ENCODE measurements at places on chromosomes 2 and 18.

GRCh38 chr2:62010632-62011256, 105.3 kb downstream of the COMMD1 start:
- DNase-seq: no peak

GRCh38 chr18:31652877-31653276, 31.5 kb downstream of the B4GALT6 start:
- no peak for DNase-seq

DNA sequence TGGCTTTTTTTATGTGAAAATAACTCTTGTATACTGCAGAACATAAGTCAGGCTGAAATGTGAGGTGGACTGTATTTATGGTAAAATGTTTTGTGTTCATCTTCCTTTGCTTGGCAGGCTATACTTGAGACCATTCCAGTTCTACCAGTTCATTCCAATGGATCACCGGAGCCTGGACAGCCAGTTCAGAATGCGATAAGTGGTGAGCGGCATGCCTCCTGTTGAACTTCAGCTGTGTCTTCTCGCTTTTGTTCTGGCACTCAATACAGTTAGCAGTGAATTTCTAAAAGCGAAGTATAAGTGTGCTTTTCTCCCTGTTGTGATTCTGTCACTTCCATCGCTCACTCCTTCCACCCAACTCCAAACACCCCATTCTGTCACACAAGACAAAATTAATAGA, 138.5 kb downstream of the ARHGAP28 start:
- no peak for DNase-seq

DNA sequence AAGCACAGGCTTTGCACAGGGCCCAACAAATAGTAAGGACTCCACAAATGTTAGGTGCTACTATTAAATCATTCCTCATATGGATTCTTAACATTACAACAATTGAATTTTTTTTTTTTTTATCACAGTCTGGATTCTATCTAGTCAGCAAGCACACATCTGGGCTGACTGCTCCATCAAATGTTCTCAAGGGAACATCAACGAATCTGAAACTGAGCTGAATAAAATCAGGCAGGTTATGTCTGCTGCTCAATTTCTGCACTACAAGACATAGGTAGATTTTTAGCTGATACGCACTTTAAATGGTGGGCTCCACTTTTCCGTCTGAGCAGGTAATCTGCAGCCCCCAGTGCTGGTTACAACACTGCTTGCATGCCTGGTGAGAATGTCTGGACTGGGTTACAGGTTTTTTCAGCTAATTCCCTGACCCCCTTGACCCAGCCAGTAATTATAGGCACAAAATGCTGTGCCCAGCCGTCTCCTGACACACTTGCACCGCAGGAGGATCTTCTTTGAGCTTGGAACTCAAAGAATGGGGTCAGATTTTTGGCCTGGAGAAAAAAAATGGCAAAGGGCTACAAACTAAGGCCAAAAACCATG, 44.6 kb downstream of the ADD2 start:
- DNase-seq: no peak

- no peak for DNase-seq
Observed at GRCh38 chr2:212619954-212620353, 81.4 kb upstream of the ERBB4 start.

GRCh38 chr2:75952173-75952572, 241.5 kb upstream of the GCFC2 start:
- DNase-seq: no peak

- no peak for DNase-seq
Observed at GRCh38 chr2:235270291-235270690, 223.6 kb upstream of the AGAP1 start.

GRCh38 chr2:53490659-53491058, 276.9 kb upstream of the CHAC2 start:
- DNase-seq: no peak

DNA sequence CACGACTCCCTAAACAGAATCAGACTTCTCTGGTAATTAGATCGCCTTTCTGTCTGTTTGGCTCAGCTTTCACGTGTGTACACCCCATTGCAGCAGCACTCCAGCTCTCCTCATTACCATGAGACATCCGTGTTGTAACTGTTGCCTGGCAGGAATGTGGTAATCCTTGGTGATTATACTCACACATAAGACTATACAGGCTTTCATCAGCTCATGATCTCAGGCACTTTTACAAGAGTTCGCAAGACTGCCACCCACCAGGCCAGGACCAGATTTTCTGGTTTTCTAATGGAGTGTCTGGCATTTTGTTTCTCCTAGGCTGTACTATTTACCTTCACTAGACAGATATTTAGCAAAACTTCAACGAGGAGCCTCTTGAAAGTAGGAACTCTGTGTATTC, 50.2 kb downstream of the ACVR1 start:
- no peak for DNase-seq

- no peak for DNase-seq
Observed at GRCh38 chr18:75249175-75249518, 38.5 kb downstream of the TSHZ1 start.

GRCh38 chr18:2746274-2746673, 90.7 kb downstream of the SMCHD1 start:
- no peak for DNase-seq

GRCh38 chr2:27537287-27537686, 40.6 kb downstream of the GCKR start:
- DNase-seq: no peak

DNA sequence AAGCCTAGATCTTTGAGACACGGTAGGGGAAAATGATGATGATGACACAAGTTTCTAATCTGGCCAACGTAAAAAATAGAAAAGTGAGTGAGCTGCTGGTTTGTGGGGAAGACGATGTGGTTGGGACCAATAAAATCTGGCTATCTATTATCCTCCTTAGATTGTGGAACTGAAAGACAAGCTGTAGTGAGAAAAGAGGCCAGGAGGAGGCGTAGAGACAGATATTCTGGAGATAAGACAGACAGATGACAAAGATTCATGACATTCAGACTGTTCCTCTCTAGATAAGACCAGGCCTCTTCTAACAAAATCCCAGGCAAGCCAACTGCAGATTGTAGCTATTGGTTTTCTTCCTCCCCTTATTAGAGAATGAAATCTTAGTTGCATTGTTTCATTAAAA, 376.3 kb upstream of the UBE2E3 start:
- no peak for DNase-seq

DNA sequence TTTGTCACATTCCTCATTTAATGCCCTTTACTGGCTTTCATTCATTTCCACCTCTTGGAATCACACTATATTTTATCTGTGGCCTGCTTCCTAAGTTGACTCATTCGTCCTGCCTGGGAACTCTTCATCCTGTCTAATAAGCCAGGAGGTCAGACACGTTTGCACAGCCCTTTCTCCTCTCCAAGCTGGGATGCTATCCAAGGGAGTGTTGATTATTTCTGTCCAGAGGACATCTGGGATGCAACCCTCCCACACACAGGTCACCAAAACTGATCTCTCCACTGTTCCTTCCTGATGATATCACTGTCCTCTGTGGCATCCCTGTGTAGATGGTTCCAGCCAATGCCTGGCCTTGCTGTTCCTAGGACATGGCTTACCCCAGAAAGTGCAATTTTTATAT, 79.8 kb upstream of the NOSTRIN start:
- DNase-seq: no peak

DNA sequence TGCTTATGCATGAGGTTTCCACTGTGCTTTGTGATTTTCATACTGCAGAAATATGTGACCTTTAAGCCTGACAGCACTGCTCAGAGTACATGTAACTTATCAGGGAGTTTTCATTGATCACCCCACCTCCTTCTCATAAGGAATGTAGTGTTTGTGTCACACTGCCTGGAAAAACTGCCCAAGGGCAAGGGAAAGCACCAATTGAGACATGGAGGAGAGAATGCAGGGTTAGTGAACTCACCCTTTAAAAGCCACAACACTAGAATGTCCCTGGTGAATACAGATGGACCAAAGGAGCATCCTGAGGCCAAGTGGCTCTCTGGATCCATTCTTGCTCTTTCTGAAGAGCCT, 147.2 kb upstream of the SPATS2L start:
- DNase-seq: no peak

DNA sequence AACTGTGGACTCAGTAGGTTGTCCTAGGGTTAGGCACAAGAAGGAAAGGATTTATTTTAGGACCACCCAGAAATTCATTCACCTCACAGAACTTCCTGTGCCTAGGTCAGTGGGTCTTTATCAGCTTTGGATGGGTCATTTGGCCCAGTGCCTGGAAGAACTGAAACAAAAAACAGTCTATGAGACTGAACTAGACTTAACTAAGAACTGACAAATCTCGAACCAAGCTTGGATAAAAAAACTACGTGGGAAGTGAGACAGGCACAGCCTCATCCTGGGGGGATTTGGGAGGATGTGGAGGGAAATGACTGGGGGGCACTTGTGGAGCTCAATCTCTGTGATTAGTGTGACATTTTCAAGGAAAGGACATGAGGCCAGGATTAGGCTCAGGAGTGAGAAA, 2.3 kb upstream of the OST4 start:
- no peak for DNase-seq

GRCh38 chr2:9378433-9379390, 44.6 kb downstream of the ITGB1BP1 start:
- no peak for DNase-seq

DNA sequence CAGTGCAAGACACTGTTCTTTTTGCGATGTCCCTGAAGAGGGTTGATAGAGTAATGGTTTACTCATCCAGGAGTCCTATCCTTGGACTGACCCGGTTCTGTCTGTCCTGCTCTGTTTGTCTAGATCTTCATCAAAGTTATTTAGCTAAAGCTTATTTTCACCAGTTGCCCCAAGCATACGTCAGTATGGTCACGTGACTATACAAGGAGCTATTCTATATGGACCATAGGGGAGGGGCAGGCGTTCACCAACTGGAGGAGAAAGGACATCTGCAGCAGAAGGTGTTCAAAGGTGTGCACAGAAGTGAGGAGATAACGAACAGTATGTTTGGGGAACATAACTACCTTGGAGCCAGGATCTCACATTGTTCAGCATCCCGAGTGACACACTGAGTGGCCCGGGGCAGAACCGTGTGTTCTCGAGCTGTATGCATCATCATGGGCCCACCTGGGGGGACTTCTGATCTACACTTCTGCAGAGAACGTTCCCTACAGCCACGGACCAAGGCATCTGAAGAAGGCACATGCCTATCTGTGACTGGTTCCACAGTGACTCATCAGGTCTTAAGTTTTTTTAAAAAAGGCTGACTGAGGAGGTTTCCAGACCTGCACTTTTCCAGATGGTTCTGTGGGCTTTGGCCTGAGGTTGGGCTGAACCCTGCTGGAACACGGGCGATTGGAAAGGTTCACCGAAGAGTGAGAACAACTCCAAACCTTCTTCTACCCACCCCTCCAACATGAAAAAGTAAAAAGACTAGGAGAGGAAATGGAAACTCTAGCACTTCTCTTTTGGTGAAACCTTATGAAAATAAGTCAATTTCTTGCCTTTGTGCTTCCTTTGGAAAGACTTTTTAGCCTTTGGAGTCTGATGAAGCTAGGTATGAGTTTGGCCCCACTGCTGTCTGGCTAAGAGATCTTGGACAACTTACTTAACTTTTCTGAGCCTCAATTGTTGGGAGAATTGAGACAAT, 68.6 kb upstream of the YWHAQ start:
- no peak for DNase-seq

DNA sequence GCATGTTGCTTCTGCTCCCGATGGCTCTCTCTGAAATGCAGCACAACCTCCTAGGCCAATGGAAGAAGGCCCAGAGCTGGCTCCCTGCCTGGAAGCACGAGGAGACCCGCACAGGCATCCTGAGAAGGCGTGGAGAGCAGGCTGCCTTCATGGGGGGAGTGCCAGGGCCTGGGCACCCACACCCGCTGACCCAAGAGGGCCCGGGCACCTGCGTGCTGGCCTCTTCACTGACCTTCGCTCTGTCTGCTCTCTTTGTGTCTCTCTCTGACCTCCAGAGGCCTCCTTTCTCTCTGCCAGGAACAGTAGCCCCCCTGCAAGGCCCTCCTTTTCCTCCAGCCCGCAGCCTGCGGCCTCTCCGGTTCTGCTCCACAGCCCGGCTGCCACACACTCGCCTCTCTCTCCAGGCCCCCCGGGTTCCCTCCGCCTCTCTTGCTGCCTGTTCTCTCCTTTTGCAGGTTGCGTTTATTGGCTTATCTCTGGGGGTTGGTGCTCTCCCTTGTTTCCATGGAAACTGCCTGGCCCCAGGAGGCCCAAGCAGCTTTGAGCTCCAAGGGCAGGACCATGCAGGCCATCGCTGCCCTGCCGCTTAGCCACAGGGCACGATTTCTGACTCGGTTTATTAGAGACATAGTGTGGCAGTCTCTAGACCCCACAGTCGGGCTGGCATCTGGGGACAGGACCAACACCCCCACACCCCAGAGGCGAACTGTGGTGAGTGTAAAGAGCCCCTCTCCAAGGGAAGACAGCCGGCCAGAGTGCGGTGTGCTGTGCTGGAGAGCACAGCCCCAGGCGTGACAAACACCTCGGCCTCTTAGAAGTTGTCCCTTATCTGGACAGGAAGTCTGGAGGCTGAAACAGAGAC, 1.7 kb downstream of the MZT2B start:
- DNase-seq: no peak

DNA sequence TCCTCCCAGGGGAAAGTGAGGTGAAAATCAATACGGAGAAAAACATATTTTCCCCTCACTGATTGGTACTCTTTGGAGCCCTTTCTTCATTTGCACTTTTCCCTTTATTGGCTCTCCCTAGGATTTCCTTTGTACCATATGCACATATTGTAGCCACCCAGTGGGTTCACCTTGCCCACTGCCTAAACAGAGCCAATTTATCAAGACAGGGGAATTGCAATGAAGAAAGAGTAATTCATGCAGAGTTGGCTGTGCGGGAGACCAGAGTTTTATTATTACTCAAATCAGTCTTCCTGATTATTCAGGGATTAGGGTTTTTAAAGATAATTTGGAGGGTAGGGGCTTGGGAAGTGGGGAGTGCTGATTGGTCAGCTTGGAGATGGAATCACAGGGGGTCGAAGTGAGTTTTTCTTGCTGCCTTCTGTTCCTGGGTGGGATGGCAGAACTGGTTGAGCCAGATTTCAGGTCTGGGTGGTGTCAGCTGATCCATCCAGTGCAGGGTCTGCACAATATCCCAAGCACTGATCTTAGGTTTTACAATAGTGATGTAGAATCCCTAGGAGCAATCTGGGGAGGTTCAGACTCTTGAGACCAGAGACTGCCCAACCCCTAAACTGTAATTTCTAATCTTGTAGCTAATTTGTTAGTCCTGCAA, 15.1 kb upstream of the KCNE4 start:
- DNase-seq: no peak

DNA sequence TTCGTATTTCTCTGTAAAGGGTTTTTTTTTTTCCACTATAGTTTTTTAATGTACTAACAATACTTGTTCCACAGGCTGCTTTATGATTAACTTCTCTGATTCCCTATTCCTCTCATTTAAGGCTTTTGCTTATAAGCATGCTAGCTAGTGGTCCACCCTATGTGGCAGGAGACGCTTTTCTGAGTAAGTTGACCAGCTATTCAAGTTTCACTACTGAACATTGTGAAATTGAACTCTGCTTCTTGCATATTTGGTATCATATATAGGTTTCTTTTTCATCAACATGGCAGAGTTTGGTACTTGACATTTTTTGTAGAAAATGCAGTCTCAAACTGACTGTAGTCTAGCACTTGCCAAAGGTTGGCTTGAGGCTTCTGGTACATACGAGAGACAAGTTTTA, 74.2 kb downstream of the OTX1 start:
- no peak for DNase-seq
